NT2/D1 (cell line): ENCODE measurements at places on chromosomes 13 and 19.
A peak's percentile ranks its signal among the peaks of the same experiment; 100 is the strongest.

- no peak for DNase-seq
Observed at GRCh38 chr19:3034656-3035541, 5.8 kb upstream of the TLE2 start.

- no peak for DNase-seq
Observed at GRCh38 chr13:100875392-100876043, 200.9 kb upstream of the TMTC4 start.

- DNase-seq: no peak
Observed at GRCh38 chr13:73358606-73359095, 299.8 kb downstream of the KLF5 start.

DNA sequence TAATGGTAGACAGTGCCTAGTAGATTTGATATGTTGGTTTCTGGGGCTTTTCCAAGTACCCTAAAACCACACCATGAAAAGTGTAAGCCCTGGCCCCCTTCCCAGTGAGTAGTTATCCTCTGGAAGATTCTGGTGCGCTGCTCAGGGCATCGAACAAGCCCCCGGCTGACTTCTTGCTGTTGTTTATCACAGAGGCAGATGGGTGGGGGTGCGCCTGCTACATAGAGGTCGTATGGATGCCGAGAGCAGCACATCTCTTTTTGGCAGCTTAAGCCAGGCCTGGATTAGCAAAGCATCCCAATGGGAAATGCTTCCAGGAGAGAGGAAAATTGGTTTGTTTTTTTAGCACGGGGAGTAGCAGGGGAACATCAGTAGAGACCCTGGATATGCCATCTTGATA lies 26.3 kb upstream of the SPATA13 start:
- no peak for DNase-seq

DNA sequence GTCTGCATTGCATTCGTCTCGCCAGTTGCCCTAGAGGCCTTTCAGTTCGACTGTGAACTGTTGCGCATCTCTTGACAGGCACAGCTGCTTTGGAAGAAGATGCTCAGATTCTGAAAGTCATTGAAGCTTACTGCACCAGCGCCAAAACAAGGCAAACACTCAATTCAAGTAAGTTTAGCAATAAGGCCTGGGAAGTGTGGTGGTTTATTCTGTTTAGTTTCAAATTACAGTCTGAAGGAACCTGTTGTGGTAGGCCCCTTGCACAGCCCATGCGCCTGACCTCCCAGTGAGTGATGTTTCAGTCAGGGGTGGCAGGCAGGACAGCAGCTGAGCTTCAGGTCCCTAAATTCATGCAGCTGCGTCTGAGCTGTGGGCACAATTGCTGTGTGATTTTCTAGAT lies 32.2 kb upstream of the TEX29 start:
- no peak for DNase-seq

DNA sequence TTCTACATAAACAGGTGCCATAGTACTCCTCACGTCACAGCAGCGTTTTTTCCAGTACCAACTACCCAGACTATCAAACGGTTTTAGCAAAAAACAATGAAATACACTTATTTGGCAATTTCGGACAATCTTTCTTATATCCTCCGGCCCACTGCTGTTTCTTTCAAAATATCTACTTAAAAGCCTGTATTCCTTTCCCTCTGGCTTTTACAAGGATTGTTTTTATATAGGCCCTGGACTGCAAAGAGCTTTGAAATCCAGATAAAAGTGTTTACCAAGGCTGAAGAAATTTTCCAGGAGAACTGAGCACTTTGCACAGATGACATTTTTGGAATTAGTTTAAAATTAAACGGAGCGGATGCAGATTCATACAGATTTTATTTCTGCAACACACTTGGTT lies 255.9 kb upstream of the STARD13 start:
- DNase-seq: no peak

GRCh38 chr19:46601318-46602224 lies at the start of gene CALM3:
CALM3 (plus strand) TSS chr19:46601330; CDS start chr19:46601435, 105 bp downstream.
- no peak for DNase-seq

GRCh38 chr19:19224852-19225494 lies 13.2 kb downstream of the NCAN start:
- peak; percentile 73 for DNase-seq

DNA sequence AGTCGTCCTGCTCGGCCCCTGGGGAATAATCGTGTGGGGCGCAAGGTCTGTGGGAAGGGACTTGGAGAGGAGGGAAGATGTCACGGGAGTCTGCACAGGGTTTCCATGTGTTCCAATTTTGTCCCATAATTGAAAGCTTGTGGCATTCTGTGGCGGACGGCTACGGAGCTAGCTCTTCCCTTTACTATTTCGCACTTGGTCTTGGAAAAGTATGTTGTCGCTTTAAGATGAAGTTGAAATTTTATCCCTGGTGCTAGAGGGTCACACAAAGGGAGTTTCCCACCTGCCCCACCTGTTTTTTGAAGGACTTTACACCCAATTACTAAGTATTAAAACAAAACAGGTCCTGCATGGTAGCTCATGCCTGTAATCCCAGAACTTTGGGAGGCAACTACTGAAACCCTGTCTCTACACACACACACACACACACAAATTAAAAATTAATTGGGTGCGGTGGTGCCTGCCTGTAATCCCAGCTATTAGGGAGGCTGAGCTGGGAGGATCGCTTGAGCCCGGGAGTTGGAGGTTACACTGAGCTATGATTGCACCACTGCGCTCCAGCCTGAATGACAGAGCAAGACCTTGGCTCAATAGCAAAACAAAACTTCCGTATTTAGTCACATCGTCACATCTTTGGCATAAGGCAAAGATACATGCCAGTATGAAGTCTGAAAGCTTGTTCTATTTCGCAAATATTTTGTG lies 967 bp upstream of the TPT1 start:
- no peak for DNase-seq
